ENCODE measurements at places on chromosomes 4 and X.

DNA sequence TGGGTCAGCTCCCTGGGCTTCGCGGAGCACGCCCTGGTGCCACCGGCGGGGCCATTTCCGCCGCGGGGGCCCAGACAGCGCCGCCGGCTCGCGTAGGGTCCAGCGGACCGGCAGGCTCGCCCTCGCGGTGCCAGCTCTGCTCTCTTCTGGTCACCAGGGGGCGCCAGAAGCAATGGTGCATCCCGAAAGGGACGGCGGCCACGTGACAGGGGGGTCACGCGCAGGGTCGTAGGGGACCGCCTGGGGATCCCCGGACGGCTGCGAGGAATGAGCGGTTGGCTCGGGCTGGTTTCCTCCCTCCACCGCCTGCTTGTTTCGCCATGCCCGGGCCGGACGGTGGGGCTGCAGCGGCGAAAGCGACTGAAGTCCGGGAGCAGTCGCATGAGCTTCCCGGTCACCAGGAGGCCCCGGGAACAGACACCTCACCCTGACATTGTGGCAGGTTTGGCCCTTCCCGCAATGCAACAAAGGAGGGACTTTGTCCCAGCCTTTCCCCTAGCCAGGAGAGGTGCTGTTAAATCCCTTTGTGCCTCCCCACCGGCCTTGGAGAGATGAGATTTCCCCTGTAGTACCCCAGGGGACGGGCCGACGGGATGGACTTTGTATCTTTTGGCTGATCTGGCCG lies 15.8 kb downstream of the ZCCHC12 start:
- no peaks in the 10 kb centered on the region for H3K27me3 ChIP-seq
- no peaks in the 10 kb centered on the region for H3K36me3 ChIP-seq
- H3K4me3 ChIP-seq: peak overlapping the region; percentile 68

- no peak overlapping the region for H3K4me3 ChIP-seq
- peaks cover 23% of the 10 kb centered on the region for H3K36me3 ChIP-seq
- no peak for DNase-seq
- no peaks in the 10 kb centered on the region for H3K27me3 ChIP-seq
- peak overlapping the region; percentile 56 for H3K27ac ChIP-seq
These were observed 6.4 kb downstream of the ELK1 start for GRCh38 chrX:47643926-47644325.

GRCh38 chrX:110561034-110561433 lies 202.4 kb downstream of the RTL9 start:
- no peak overlapping the region for H3K27ac ChIP-seq
- H3K4me1 ChIP-seq: no peaks in the 10 kb centered on the region

DNA sequence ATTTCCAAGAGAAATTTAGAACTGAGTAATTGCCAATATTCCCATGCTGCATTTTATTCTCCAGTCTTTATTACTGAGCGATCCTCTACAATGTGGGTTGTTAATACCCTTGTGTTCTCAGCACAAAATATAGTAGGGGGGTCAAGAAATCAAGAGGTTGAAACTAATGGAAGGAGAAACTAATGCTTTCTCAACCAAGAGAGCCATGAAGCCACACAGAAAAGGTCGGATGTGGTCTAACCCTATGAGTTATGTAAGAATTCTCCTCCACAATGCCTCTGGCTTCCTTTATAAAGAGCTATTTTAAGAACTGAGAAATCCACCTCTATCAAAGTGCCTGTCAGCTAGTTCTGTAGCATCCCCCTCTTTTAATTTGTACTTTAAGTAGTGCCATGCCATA lies 268.5 kb downstream of the CHIC1 start:
- no peaks in the 10 kb centered on the region for H3K27me3 ChIP-seq
- no peak overlapping the region for H3K4me3 ChIP-seq
- no peak overlapping the region for H3K27ac ChIP-seq
- DNase-seq: no peak
- H3K36me3 ChIP-seq: no peaks in the 10 kb centered on the region
- H3K4me1 ChIP-seq: no peaks in the 10 kb centered on the region

DNA sequence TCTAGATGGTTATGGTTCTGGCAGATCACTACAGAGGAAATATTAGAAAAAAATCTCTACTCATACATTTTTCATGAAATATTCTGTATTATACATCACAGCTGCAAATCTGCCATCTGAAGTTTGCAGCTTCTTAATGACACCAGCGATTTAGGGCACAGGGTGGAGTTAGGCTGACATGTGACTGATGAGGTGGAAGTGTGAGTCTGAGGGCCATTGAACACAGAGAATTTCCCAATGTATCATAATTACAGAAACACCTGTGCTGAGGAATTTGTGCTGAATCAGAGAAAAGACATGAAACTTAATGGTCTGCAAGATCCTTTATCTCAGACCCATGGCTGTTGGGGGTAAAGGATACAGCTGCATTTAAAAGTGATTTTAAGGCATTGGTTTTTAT lies 2025.6 kb upstream of the AGA start:
- DNase-seq: no peak
- no peaks in the 10 kb centered on the region for H3K27me3 ChIP-seq
- H3K27ac ChIP-seq: no peak overlapping the region

GRCh38 chr4:139833151-139833910 lies 167.7 kb downstream of the MGST2 start:
- H3K27me3 ChIP-seq: no peaks in the 10 kb centered on the region
- H3K4me1 ChIP-seq: peaks cover 20% of the 10 kb centered on the region
- H3K4me3 ChIP-seq: no peak overlapping the region
- no peaks in the 10 kb centered on the region for H3K36me3 ChIP-seq

DNA sequence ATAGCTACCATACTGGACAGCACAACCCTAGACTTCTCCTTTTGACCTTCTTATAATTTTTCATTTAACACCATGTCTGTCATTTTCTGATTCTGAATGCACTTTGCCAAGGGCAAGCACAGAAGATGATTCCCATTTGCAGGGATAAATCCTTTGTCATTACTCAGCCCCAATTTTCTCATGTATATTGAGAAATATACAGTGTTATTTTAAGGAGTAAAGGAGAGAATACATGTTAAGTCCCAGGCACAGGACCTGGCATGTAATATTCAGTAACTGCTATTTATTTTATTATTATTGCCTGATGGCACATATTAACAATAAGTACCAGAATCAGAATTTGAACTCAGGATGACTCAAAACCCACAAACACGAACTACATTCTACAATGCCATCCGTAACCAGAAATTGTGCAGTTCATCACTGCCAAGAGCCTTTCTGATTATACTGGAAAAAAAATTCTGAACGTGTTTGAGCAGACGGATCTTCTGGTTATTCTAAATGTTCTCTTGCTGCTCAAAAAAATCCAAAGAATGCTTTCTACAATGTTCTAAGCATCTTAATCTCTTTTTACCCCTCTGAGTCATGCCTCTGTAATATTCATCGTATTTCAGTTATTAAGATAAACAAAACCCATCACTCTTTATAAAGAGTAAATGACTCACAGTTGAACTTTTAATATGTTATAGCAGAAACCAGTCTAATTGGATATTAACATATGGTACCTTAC lies 170.0 kb downstream of the MID1 start:
- DNase-seq: no peak
- no peaks in the 10 kb centered on the region for H3K4me1 ChIP-seq
- H3K36me3 ChIP-seq: peaks cover 19% of the 10 kb centered on the region
- no peaks in the 10 kb centered on the region for H3K27me3 ChIP-seq
- H3K27ac ChIP-seq: no peak overlapping the region
- no peak overlapping the region for H3K4me3 ChIP-seq

DNA sequence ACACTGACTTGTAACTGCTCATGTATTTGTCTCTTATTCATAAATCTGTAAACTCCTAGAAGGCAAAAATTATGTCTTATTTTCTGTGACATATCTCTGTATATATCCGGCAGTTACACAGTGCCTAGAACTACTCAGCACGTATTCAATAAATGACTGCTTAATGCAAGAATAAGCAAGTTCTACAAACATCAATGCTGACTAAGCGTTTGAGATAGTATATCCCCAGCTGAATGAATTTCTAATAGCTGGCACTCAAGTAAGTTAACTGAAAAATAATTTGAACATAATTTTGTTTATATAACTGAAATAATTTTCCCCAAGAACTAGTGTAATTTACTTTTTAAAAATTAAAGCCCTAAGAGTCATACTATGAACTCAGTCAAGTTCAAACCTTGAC lies 113.7 kb downstream of the ARAP2 start:
- H3K4me1 ChIP-seq: no peaks in the 10 kb centered on the region
- no peak overlapping the region for H3K27ac ChIP-seq
- no peak overlapping the region for H3K4me3 ChIP-seq
- no peaks in the 10 kb centered on the region for H3K27me3 ChIP-seq

- no peak overlapping the region for H3K4me3 ChIP-seq
- H3K36me3 ChIP-seq: no peaks in the 10 kb centered on the region
- no peak overlapping the region for H3K27ac ChIP-seq
These were observed 34.3 kb upstream of the CITED1 start for GRCh38 chrX:72340041-72340440.

DNA sequence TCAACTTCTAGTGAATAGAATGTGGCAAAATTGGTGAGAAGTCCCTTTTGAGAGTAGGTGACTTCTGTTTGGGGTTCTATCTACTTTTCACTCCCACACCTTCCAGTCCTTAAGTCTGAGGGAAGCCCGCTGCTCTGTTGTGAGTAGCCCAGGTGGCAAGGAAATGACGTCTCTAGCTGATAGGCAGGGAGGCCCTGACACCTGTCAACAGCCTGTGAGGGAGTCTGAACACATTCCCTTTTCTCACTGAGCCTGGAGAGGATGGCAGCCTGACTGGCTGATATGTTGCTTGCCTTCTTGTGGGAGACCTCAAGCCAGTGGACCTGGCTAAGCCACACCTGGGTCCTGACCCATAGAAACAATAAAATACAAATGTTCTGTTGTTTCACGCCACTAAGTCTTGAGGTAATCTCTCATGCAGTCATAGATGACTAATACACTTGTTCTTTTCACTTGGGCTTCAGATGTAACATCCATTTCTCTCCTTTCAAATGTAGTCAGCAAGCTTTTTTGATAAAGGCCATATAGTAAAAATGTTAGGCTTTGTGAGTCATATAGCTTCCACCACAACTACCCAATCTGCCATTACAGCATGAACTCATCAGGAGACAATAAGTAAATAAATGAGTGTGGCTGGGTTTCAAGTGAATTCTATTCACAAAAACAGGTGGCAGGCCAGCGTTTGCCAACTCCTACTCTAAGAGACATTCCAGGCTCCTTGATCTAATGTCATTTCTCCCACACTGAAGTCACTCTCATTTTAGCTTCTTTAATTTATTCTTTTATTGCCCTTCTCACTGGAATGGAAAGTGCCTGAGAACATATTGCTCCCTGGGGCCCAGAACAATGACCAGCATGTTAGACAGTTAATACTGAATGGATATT lies 265.1 kb upstream of the MAD2L1 start:
- no peaks in the 10 kb centered on the region for H3K36me3 ChIP-seq
- DNase-seq: no peak
- H3K27me3 ChIP-seq: no peaks in the 10 kb centered on the region

GRCh38 chr4:20256381-20256881 lies 4.7 kb downstream of the SLIT2 start:
- H3K27me3 ChIP-seq: peaks cover 60% of the 10 kb centered on the region
- peaks cover 38% of the 10 kb centered on the region for H3K4me1 ChIP-seq
- no peaks in the 10 kb centered on the region for H3K36me3 ChIP-seq
- no peak overlapping the region for H3K27ac ChIP-seq
- DNase-seq: no peak

DNA sequence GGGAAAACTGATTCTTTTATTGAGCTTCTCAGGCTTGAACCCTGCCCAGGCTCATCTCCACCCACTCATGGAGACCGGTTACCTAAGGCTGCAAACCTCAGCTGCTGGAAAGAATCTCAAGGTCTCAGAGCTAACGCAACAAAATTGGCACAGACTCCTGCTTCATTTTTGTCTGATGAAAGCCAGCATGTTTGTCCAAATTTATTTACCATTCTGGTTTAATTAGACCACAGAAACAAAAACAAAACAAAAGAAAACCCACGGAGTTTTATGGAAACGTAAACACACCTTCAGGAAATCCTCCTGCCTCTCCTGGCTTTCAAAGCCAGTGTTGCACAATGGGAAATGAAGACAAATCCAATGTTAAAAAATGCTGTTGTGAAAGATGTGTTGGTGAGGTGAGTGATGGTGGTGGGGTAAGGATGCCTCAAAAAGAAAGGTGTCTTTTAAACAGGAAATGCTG lies 56.4 kb upstream of the PDLIM3 start:
- H3K36me3 ChIP-seq: peaks cover 4% of the 10 kb centered on the region
- DNase-seq: no peak
- H3K27me3 ChIP-seq: no peaks in the 10 kb centered on the region
- H3K4me3 ChIP-seq: no peak overlapping the region
- H3K4me1 ChIP-seq: peaks cover 32% of the 10 kb centered on the region
- peak overlapping the region; percentile 36 for H3K27ac ChIP-seq

DNA sequence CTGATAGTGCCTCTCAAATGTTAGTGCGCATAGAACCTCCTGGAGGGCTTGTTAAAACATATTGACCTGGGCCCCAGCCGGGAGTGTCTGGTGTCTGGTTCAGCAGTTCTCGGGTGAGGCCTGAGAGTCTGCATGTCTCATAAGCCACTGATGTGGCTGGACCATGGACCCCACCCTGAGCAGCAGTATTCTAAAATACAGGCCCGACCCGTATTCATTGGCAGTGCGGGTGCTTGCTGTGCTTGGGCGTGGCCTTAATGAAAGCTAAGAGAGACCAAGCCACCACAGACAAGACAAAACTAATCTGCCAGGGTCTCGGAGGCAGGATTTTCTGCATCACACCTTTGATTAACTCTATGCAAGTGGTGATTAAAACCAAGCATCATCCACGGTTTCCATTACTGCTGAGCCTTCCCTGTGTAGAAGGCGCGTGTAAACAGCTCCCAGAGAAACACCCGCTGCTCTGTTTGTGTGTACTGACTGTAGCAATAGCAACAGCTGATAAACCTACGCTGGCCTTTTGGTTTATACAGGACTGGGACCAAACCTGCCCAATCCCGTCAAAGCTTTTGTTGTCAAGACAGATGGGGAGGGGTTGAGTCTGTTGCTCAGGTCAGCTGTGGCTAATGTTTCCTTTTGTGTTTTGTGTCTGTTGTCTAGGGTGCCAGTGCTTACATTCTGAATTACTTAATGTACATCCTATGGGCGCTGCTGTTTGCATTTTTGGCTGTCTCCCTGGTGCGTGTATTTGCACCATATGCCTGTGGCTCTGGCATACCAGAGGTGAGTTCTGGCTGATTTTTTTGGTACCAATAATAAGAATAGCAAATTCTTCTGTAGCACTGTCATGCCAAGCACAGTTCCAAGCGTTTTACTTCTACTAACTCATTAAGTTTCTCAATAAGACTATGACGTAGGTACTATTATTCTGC lies 40.8 kb downstream of the CLCN4 start:
- H3K4me1 ChIP-seq: peaks cover 7% of the 10 kb centered on the region
- H3K4me3 ChIP-seq: no peak overlapping the region
- peak overlapping the region; percentile 72 for H3K27ac ChIP-seq
- no peaks in the 10 kb centered on the region for H3K27me3 ChIP-seq
- no peaks in the 10 kb centered on the region for H3K36me3 ChIP-seq

Measured in left ventricle myocardium inferior (tissue), 1 donor.